ENCODE measurements at places on chromosomes 4 and X. TPM values are rescaled to one million over a fixed set of nuclear protein-coding genes. Genes with fewer than 3 reads are reported as not detected.
A peak's percentile ranks its signal among the peaks of the same experiment; 100 is the strongest.

- H3K4me1 ChIP-seq: no peaks in the 10 kb centered on the region
- H3K36me3 ChIP-seq: no peaks in the 10 kb centered on the region
- H3K27me3 ChIP-seq: peaks cover 24% of the 10 kb centered on the region
- peak; percentile 47 for DNase-seq
- H3K4me3 ChIP-seq: no peak overlapping the region
These were observed 9.7 kb upstream of the GEMIN8 start for GRCh38 chrX:14039344-14039743.

DNA sequence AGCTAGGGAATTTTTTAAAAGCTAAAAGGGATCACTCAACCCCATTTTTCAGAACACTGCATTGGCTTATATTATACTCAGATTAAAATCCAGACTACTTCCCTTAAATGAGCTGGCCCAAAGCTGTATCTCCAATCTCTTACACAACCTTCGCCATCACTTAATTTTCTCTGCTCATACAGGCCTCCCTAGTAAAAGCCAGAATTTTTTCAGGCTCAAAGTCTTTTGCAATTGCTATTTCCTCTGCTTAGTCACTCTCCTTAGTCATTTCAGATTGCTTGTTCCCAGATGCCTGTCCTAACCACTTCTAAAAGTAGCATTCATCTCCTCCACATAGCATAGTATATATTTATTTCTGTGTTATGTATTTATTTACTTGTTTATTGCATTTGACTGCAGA lies 1587.9 kb upstream of the ADGRL3 start:
- no peaks in the 10 kb centered on the region for H3K36me3 ChIP-seq
- H3K4me1 ChIP-seq: no peaks in the 10 kb centered on the region
- H3K27me3 ChIP-seq: no peaks in the 10 kb centered on the region
- no peak overlapping the region for H3K4me3 ChIP-seq
- no peak for DNase-seq
- H3K27ac ChIP-seq: no peak overlapping the region

DNA sequence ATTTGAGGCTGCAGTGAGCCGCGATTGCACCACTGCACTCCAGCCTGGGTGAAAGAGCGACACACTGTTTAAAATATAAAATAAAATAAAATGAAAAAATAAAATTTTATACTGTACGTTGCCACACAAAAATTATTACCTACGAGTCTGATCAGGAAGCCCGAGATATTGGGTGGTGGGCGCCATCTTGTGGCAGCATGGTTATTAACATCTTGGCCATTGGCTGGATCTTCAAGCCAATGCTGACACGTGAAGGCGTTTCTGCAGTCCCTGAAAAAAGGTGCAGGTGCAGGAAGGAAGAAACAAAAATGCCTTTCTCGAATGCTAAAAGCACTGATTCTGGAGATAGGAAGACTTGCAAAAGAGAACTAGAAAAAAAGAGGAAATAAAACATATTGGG lies 4.9 kb upstream of the TLR8 start:
- peaks cover 22% of the 10 kb centered on the region for H3K27me3 ChIP-seq
- H3K27ac ChIP-seq: no peak overlapping the region

DNA sequence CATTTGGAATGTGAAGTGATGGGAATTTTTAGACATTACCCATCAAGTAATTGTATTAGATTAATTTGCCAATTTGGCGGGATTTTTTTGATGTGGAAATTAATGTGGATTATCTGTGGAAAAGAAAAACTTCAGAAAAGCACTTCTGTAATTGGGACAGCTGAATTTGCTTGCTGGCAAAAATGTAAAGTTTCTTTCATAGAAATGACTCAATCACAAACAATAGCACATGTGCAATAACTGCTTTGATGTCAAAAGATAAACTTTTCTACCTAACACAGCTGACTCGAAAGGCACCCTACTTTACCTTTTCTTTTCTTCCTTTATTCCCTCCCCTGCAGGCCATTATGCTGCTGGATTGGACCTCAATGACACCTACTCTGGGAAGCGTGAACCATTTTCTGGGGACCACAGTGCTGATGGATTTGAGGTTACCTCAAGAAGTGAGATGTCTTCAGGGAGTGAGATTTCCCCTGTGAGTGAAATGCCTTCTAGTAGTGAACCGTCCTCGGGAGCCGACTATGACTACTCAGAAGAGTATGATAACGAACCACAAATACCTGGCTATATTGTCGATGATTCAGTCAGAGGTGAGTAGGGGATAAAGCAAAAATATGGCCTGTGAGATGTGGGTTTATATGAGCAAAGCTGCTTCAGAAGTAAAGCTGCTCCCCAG lies 1.4 kb downstream of the AREG start:
- H3K4me3 ChIP-seq: no peak overlapping the region
- no peaks in the 10 kb centered on the region for H3K27me3 ChIP-seq
- H3K36me3 ChIP-seq: no peaks in the 10 kb centered on the region
- H3K27ac ChIP-seq: no peak overlapping the region
- H3K4me1 ChIP-seq: no peaks in the 10 kb centered on the region

The SHROOM2 gene
- 3.1 TPM for total RNA-seq

- no peaks in the 10 kb centered on the region for H3K4me1 ChIP-seq
- H3K36me3 ChIP-seq: peaks cover 52% of the 10 kb centered on the region
- H3K27ac ChIP-seq: no peak overlapping the region
- no peak overlapping the region for H3K4me3 ChIP-seq
- no peaks in the 10 kb centered on the region for H3K27me3 ChIP-seq
These were observed 109.4 kb upstream of the DDX3X start for GRCh38 chrX:41224605-41225004.

DNA sequence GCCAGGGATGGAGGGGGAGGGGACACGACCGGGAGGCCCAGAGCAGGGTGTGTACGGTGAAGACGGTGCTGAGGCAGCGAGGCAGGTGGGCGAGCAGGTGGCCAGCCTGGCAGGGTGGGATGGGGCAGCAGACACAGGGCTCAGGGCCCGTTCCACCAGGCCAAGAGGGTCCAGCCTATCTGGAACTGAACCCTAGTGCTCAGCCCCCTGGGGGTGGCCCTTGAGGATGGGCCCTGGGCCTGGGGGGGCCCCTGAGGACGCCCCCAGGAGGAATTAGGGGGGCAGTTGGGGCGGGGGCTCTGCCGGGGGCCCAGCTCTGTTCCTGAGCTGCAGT lies 3.0 kb upstream of the HGFAC start:
- H3K4me1 ChIP-seq: peaks cover 13% of the 10 kb centered on the region
- H3K36me3 ChIP-seq: no peaks in the 10 kb centered on the region
- H3K27me3 ChIP-seq: no peaks in the 10 kb centered on the region
- DNase-seq: no peak

The SPANXN3 gene
- total RNA-seq: not detected

DNA sequence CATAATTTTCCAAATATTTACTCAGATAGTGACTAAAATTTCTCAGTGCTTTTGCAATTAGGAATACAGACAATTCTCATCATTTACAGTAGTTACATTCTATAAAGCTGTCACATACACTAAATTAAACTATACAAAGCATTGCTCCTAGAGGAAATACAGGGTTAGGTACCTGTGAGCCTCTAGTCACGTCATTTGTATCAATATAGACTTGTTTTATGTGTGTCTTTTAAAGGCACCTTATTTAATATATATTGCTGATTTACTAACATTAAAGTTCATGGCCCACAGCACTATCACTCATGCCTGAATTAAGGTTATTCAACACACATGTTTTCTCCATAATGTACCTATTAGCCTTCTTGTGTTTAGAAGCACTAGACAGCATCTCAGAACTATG lies 78.7 kb downstream of the PABPC4L start:
- no peaks in the 10 kb centered on the region for H3K27me3 ChIP-seq
- no peaks in the 10 kb centered on the region for H3K36me3 ChIP-seq
- DNase-seq: no peak
- no peak overlapping the region for H3K27ac ChIP-seq
- H3K4me3 ChIP-seq: no peak overlapping the region

DNA sequence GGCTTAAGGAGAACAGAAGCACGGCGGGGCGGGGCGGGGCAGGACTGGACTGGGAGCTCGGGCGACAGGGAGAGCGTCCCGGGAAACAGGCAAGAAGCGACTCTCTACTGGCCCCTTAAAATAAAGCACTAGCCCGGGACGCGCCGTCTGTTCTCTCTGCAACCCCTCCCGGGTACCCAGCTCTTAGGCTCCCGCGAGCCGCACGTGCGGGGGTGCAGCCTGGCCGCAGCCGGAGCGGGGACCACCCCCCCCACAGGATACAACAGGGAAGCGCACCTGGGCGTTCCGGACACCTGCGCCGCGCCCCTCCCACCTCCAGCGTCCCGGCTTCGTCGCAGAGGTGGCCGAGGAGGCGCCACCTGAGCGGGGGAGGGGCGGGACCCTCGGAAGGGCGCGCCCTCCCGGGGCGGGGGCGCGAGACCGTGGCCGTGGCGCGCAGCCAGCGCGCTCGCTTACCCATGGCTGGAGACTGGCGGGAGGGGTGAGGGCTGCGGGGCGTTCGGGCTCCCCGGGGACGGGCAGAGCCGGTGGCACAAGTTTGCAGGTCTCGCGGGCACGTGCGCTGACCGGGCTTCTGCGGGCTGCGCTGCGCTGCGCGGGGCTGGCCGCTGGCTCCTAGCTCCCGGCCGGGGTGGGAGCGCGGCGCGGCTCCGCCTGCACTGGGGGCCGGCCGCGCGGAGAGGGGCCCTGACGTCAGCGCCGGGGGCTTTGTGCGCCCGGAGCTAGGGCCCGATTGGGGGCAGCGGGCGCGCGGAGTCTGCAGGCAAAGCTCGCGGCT lies 91.5 kb downstream of the GEMIN8 start:
- DNase-seq: no peak
- no peaks in the 10 kb centered on the region for H3K36me3 ChIP-seq
- peaks cover 9% of the 10 kb centered on the region for H3K4me1 ChIP-seq
- H3K27me3 ChIP-seq: peaks cover 72% of the 10 kb centered on the region

- H3K36me3 ChIP-seq: no peaks in the 10 kb centered on the region
- no peak for DNase-seq
- H3K27ac ChIP-seq: no peak overlapping the region
- no peaks in the 10 kb centered on the region for H3K4me1 ChIP-seq
- peaks cover 5% of the 10 kb centered on the region for H3K27me3 ChIP-seq
- H3K4me3 ChIP-seq: no peak overlapping the region
These were observed 47.3 kb upstream of the SRPX start for GRCh38 chrX:38268011-38268410.

GRCh38 chrX:26918631-26919030 lies 544.5 kb downstream of the PPP4R3C start:
- H3K27me3 ChIP-seq: peaks cover 1% of the 10 kb centered on the region
- H3K4me3 ChIP-seq: no peak overlapping the region
- no peaks in the 10 kb centered on the region for H3K4me1 ChIP-seq
- H3K27ac ChIP-seq: no peak overlapping the region
- no peaks in the 10 kb centered on the region for H3K36me3 ChIP-seq

- peaks cover 14% of the 10 kb centered on the region for H3K4me1 ChIP-seq
- no peaks in the 10 kb centered on the region for H3K36me3 ChIP-seq
- H3K27ac ChIP-seq: no peak overlapping the region
- peak; percentile 84 for DNase-seq
These were observed 6.0 kb downstream of the RASL11B start for GRCh38 chr4:52868133-52868532.

GRCh38 chr4:73916172-73916925 lies 47.2 kb downstream of the CXCL1 start:
- DNase-seq: no peak
- no peak overlapping the region for H3K4me3 ChIP-seq
- H3K27me3 ChIP-seq: no peaks in the 10 kb centered on the region
- no peaks in the 10 kb centered on the region for H3K36me3 ChIP-seq
- no peaks in the 10 kb centered on the region for H3K4me1 ChIP-seq

GRCh38 chrX:119008110-119008744 lies 33.8 kb downstream of the LONRF3 start:
- DNase-seq: peak; percentile 39
- H3K27me3 ChIP-seq: peaks cover 3% of the 10 kb centered on the region
- H3K4me1 ChIP-seq: peaks cover 4% of the 10 kb centered on the region

DNA sequence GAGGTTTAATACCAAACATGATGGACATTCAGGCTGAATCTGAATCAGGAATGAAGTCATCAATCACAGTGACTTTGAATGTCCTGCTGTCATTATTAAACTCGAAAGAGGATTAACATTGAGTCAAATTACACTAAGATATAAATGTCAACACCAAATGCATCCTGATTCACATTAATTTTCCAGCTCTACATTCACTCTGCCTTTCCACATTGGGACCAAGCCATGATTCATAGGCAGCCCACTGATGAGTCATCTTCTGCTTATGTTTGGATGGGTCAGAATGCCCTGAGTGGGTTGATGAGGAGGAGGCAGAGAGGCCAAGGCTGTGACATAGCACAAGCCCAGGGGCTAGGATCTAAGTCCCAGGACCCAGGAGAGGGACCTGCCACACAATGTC lies 247.6 kb upstream of the RPS6KA3 start:
- H3K27me3 ChIP-seq: peaks cover 18% of the 10 kb centered on the region
- no peaks in the 10 kb centered on the region for H3K36me3 ChIP-seq
- H3K4me1 ChIP-seq: no peaks in the 10 kb centered on the region
- no peak overlapping the region for H3K4me3 ChIP-seq
- DNase-seq: no peak
- H3K27ac ChIP-seq: no peak overlapping the region

GRCh38 chr4:94960708-94961107 lies 203.0 kb downstream of the BMPR1B start:
- H3K4me1 ChIP-seq: no peaks in the 10 kb centered on the region
- H3K27ac ChIP-seq: no peak overlapping the region
- H3K27me3 ChIP-seq: no peaks in the 10 kb centered on the region
- H3K4me3 ChIP-seq: no peak overlapping the region
- H3K36me3 ChIP-seq: no peaks in the 10 kb centered on the region

- H3K27me3 ChIP-seq: no peaks in the 10 kb centered on the region
- no peak for DNase-seq
- H3K4me1 ChIP-seq: no peaks in the 10 kb centered on the region
- H3K36me3 ChIP-seq: no peaks in the 10 kb centered on the region
- H3K27ac ChIP-seq: no peak overlapping the region
These were observed 185.0 kb downstream of the CPE start for GRCh38 chr4:165563851-165564250.

DNA sequence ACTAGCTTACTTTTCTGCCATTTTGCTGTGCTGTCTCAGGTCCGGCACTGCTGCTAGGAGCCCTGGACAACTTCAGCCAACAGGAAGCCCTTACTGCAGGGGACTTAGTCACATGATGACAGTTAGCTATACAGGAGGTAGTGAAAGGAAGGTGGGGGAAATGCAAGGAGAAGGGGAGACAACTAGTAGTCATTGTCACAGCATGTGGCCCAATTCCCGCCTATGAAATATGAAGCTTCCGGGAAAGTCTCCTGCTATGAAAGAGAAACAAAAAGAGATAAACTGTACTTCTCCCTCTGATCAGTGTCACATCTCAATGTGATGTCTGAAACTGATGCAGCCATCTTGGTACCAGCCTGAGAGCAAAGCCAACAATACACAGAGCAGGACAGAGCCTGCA lies 71.6 kb downstream of the AMELX start:
- no peak overlapping the region for H3K4me3 ChIP-seq
- no peaks in the 10 kb centered on the region for H3K4me1 ChIP-seq
- no peaks in the 10 kb centered on the region for H3K36me3 ChIP-seq
- peaks cover 2% of the 10 kb centered on the region for H3K27me3 ChIP-seq
- DNase-seq: no peak
- H3K27ac ChIP-seq: no peak overlapping the region

DNA sequence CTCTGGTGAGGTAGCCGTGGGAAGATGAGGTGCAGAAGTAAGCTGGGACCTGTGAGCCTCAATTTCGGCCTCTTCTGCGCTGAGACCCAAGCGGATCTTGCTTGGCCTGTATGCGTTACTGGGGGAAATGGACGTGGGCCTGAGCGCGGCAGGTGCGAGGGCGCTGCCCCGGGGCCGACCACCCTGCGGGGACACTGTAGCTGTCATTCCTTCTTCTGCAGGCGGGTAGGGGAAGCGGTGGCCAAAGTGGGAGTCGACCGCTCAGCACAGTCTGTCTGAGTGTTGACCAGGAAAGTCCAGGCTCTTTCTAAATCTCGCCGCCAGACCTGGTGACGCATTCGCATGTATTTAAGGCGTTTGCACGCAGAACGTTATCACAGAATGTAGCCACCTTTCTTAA lies 3.3 kb upstream of the LRAT start:
- H3K4me1 ChIP-seq: no peaks in the 10 kb centered on the region
- H3K4me3 ChIP-seq: no peak overlapping the region
- no peak for DNase-seq
- H3K27ac ChIP-seq: no peak overlapping the region
- peaks cover 35% of the 10 kb centered on the region for H3K27me3 ChIP-seq

Data from adrenal gland (tissue), 19 donors.